Pulmonary artery endothelial cell (primary cell): ENCODE measurements at places on chromosomes 16 and 17.

GRCh38 chr17:75077072-75077495 is 10.7 kb upstream of the SLC16A5 start:
- no peak for DNase-seq

DNA sequence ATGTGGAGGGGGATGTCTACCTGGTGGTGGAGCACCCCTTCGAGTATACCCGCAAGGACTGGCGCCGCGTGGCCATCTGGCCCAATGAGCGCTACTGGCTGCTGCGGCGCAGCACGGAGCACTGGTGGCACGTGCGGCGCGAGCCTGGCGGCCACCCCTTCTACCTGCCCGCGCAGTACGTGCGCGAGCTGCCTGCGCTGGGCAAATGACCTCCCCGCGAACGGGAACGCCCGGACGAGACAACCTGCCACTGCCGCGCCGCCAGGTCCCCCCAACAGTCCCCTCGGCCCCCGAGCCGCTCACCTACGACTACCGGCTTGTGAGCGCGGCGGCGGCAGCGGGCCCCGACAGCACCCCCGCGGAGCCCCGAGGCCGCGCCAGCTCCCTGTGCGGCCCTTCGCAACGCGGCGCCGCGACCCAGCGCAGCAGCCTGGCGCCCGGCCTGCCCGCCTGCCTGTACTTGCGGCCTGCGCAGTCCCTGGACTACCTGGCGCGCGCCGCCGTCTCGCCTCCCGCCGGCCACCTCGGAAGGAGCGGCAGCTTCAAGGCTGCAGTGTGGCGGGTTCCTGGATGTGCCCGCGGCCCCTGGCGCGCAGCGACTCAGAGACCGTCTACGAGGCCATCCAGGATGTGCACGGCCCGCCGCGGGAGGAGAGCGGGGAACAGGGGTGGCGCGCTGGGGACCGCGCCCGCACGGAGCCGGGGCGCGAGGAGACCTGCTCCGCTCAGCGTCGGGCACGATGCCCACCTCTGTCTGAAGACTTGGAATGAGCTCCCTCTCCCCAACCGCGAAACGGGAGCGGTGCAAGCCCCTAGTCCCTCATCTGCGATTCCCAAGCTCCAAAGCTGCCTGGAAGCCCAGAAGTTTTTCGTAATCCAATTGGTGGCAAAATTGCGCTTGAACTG is 48.7 kb upstream of the AMZ2 start:
- DNase-seq = no peak

DNA sequence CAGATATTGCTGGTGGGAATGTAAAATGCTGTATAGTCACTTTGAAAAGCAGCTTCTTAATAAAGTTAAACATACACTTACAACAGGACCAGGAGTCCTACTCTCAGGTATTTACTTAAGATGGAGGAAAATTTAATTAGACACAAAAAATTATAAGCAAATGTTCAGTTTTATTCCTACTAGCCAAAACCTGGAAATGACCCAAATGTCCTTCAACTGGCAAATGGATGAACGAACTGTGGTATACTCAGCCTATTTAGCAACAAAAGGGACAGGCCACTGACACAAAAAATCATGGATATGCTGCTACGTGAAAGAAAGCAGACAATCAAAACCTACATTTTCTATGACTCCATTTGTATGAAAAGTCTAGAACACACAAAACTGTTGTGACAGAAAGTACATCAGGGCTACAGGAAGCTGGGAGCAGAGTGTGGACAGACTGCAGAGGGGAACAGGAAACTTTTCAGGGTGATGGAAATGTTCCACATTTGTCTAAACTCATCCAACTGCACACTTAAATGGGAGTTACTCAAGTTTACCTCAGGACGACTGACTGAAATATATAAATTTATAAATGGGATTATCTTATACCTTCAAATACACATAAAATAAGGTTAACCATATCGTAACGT is 49.3 kb upstream of the MNT start:
- DNase-seq = no peak

DNA sequence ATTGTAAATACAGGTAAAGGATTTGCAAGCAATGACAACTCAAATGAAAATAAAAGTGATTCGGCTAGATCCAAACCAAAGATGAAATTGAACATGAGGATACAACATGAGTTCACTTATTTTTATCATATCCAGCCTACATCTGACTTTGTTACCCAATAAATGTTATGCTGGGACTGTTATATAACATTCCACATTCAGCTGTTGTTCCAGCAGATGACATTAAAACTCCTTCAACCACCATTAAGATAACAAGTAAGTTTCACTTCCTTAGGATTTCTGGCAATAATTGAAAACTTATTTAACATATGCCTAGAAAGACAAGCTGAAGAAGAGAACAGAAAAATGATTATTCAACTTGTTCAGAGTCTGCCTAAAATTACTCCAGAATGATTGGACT is 729.4 kb downstream of the CDH11 start:
- no peak for DNase-seq

DNA sequence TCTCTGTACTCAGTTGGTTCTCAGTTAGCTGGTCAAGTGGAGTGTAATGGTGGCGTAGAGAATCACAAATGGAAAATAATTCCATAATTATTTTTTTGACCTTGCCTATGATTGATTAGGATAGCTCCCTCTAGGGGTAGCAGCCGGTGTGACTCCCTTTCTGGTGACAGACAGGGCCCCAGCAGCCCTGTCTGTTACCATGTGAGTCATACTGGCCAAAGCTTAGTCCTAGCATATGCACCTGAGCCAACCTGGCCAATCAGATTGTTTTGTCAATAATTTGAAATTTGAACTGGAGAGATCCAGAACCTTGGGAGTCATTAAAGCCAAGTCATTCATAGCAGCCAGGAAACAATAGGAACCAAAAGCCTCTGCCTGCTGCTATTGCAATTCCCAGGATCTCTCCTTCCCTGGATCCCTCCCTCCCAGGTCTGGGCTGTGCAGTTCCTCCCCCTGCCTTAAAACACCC is 5.6 kb downstream of the PNPO start:
- peak; percentile 43 for DNase-seq

- no peak for DNase-seq
Measured at GRCh38 chr16:49277386-49277742, 4.3 kb downstream of the CBLN1 start.

- no peak for DNase-seq
Measured at GRCh38 chr17:2082003-2082781, 27.3 kb downstream of the HIC1 start.

DNA sequence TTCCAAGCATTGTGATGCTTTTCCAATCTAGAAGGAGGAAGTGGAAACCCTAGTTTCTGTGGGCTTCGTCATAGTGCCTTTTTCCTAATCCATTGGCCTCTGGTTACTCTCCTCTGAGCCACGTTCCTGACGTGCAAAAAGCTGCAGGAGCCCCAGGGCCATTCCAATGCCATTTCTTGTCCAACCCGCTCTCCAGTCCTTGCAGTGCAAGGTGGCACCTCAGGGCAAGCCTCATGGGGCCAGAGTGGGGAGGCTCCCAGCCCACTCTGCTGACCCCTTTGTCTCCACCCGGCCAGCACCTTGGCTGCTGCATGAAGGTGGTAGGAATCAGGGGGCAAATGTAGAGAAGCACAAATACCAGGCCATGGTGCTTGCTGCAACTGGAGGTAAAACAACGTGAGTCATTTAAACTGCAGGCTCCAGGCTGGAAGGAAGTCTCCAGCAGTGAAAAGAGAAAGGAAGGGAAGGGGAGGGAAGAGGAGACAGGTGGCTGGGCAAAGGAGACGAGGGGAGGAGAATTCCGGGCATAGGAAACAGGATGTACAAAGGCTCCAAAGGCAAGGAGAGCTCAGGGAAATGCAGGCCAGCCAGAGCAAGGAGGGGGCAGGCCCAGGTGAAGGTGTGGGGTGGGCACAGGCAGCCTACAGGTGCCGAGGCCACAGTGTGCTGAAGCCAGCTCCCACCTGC is 168.2 kb upstream of the TNRC6C start:
- no peak for DNase-seq

- no peak for DNase-seq
Measured at GRCh38 chr17:83200231-83200699, 120.9 kb downstream of the METRNL start.

- no peak for DNase-seq
Measured at GRCh38 chr17:35846055-35846809, 22.5 kb downstream of the HEATR9 start.

- no peak for DNase-seq
Measured at GRCh38 chr16:54933281-54934011, 2.8 kb downstream of the IRX5 start.

- DNase-seq = no peak
Measured at GRCh38 chr17:76725580-76726230, 701 bp downstream of the JMJD6 start.

DNA sequence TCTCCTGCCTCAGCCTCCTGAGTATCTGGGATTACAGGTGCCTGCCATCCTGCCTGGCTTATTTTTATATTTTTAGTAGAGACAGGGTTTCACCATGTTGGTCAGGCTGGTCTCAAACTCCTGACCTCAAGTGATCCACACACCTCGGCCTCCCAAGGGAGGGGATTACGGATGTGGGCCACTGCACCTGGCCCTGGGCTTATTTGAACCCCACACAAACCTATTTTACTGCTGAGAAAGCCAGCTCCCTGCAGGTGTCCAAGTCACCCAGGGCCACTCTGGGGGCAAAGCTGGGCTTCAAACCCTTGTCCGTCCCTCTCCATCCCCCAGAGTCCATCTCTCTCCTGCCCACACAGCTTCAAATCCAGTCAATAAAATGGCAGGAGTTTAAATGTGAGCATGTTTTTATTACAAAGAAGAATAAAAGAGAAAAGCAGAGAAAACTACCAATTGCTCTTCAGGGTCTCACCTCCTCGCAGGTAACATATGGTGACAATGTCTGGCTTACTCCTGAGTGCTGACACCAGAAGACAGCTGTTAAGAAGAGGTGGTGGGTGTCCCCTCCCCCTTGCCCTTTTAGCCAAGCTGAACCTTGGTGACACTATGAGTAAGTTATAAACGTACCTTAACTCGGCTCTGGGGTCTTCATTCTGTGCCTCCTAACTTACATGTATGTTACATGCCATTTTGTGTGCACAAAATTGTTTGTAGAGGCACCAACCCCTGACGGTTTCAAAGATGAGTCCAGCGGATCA is 45.4 kb downstream of the LAT start:
- DNase-seq = no peak

DNA sequence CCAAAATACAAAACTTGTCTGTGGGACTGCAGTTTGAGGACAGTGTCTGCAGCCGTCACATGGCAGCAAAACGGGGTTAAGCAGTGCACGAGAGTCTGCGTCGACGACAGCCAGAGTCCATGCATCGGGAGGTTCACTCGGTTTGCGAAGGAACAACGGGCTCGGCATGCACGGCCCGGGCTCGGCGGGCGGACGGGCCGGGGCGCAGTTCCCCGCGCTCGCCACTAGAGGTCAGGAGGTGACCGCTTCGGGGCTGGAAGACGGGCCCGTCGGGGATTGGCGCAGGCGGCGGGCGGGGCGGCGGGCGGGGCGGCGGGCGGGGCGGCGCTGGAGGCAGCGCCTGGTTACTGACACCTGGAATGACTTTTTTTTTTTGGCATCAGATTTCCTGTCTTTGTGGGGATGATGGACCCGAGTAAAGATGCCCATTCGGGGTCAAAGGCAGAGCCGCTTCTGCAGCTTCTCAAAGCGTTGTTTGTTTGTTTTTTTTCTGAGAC is 6.5 kb downstream of the SCGB1C2 start:
- DNase-seq = no peak

- peak; percentile 24 for DNase-seq
Measured at GRCh38 chr17:73068322-73069153, 23.9 kb downstream of the SLC39A11 start.

- no peak for DNase-seq
Measured at GRCh38 chr17:32626379-32626791, 139.6 kb downstream of the CDK5R1 start.

- no peak for DNase-seq
Measured at GRCh38 chr17:80964859-80965580, 26.6 kb upstream of the CHMP6 start.

- no peak for DNase-seq
Measured at GRCh38 chr17:37082311-37082860, 133.6 kb downstream of the AATF start.

DNA sequence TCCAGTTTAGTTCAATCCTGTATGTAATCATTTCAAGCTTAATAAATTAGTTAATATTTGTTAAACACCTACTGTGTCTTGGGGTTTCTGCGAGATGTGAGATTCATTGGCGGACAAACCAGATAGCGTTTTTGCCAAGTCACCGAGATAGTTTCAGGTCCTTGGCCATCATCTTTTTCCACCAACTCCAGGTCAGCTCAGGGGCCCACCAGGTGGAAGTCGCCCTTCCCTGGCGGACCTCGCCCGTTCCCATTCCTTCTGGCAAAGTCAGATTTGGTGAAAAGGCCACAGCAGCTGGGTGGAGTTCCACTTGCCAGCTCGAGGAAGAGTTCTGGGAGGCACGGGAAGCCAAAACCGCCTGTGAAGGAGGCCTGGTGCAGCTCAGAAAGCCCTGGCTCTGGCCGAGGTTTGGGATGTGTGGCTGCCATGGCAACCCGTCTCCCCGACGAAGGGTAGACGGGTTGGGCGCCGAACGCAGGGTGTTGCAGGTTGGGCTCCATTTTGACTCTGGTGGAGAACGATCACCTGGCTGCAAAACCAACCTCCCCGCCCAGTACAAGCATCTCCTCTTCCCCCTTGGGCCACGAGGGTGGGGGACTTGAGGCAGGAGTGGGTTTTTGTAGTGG is 39.5 kb downstream of the CMIP start:
- no peak for DNase-seq

GRCh38 chr16:72126429-72126765 is 32.8 kb downstream of the DHX38 start:
- no peak for DNase-seq

DNA sequence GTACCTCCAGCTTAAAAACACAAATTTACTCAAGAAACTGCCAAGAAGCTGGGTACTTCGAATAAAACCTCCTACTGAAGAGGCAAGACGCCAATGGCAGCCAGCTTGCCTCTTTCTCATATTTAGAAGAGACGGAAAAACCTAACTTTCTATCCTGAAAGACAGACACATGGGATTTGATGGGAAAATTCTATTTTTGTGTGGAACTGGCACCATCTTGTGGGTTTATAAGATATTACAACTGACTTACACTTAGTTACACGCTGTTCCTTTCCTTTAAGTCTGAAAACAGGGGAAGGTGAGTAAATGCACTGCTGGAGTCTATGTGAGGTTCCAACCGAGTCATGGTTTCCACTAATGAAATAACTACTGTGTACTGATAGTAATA is 10.3 kb downstream of the ZNF18 start:
- no peak for DNase-seq

- no peak for DNase-seq
Measured at GRCh38 chr16:74304164-74304834, 7.7 kb downstream of the PSMD7 start.

- DNase-seq = no peak
Measured at GRCh38 chr16:53629607-53630312, 73.9 kb downstream of the RPGRIP1L start.
